ENCODE measurements at places on chromosomes 2 and 18.

GRCh38 chr2:232563580-232563979 lies 13.1 kb downstream of the EIF4E2 start:
- DNase-seq = no peak

DNA sequence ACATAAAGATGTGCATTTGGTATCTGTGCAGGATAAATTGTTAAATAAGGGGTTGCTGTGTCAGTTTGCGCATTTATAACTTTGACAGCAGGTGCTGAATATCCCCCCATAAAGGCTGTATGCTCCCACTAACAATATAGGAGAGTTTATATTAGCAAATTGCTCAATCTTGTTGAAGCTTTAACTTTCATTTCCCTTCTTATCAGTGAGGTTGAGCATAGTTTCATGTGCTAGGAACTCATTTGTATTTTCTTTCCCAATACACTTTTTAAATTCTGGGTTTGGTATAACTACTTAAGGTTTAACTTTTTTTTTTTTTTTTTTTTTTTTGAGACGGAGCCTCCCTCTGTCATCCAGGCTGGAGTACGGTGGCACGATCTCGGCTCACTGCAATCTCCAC lies 89.0 kb downstream of the FAM117B start:
- no peak for DNase-seq

- DNase-seq = no peak
Measured at GRCh38 chr2:128685841-128686496, 367.3 kb upstream of the HS6ST1 start.

DNA sequence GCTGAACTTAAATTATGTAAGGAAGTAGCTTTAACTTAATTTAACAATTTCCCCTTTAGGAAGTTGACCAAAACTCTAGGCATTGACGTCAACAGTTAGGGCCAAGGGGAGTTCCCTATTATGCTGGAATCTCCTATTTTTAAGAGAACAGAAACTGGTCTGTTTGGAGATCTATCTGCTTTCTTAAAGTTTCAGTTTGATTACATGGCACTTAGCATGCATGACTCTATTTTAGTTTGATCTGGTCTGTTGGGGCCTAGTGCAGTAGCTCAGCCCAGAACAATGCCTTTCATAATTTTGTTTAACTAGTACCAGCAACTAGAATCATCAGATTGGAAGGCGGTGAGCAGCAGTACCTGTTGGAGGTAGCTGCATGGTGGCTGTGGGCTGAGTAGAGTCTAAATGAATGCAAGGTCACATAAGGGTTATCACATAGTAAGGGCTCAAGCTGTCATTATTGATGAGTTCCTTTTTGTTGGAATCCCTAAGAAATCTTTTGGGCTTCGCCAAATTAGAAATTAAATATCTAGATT lies 60.5 kb upstream of the ZNG1B start:
- DNase-seq = no peak

DNA sequence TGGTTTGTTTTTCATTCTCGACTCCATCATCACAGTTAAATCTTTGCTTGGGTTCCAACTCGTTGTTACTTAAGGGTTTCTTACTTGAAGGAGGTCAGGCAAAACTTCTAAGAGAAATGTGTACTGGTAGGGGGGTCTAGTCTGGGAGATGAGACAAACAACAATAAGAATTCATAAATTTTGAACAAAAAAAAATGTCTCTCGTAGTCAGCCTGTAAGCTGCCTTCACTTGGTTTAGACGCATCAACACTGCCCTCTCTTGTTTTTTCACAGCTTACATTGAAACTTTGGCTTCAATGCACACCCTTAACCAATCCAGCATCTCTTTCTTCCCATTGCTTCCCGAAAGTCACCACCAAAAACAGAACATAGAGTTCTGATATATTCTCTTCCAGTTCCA lies 576.4 kb upstream of the PIK3C3 start:
- no peak for DNase-seq

GRCh38 chr2:20631617-20632307 lies 19.1 kb downstream of the HS1BP3 start:
- no peak for DNase-seq

- no peak for DNase-seq
Measured at GRCh38 chr2:207328944-207329386, 163.2 kb upstream of the KLF7 start.

DNA sequence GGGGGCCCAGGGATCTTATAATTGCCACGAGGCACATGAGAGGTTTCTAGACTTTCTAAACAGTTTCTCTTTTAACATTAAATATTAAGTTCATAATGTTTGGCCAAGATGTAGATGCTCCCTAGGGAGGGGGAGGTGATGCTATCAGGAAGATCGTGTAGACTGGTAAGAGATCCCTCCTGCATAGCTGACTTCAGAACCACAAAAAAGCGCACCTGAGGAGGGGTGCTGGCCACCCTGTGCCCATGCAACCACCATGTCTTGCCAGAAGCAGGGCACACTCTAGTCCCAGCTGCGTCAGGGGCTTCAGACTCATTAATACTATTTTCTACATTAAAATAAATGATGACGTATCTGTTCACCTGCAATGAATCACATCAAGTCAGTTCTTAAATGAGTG lies 103.4 kb upstream of the SLC35G4 start:
- DNase-seq = no peak

DNA sequence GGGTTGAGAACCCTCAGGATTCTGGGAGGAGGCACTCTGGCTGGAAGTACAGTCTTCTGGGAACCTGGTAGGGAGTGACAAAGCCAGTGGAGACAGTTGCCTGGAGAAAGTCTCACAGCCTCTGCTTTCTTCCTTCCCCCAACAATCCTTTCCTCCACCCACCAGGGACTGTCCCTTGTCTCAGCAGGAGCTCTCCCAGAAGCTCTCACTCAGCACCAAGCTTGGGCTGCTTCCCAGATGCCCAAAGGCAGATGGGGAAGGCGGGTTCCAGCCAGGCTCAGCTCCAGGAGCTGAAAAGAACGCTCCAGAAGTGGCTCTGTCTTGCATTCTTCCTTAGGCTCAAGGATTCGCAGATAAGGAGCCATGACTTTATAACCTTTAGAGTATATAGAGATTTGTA lies 7.6 kb upstream of the NAGK start:
- DNase-seq = no peak

DNA sequence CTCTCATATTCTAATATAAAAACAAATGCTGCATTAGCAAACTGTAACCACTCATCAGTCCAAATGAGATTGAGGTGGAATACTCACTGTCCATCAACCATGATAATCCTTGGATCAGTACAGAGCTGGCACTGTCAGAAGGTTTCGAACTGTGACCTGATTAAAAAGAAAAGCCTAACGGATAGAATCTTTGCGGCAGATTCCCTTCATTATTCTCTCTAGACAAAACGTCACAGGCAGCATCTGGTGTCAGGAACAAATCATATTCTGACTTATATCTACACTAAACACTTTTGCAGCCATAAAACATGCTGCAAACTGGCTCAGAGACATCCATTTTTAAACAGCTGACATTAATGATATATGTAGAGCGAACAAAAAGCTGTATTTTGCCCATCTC lies 677.7 kb upstream of the NXPH2 start:
- no peak for DNase-seq

GRCh38 chr2:40200366-40200915 lies 251.4 kb downstream of the SLC8A1 start:
- DNase-seq = no peak

DNA sequence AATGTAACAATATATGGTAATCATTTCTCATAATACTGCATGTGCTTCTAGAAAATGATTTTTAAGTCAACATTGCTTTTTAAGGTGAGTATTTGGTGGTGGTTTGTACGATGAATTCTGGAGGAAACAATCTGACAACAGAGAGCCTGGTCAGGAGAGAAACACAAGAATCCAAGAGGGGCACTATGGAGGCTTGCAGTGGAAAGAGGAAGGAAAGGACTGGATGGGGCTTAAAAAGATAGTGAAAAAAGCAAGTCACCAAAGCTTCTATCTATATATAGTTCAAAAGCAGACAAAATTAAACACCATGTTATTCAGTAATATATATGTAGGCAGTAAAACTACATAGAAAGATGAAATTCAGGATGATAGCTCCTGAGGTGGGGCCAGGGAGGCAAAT lies 109.4 kb upstream of the SERTAD2 start:
- no peak for DNase-seq

GRCh38 chr18:27769152-27769551 lies 407.8 kb downstream of the CDH2 start:
- DNase-seq = no peak

DNA sequence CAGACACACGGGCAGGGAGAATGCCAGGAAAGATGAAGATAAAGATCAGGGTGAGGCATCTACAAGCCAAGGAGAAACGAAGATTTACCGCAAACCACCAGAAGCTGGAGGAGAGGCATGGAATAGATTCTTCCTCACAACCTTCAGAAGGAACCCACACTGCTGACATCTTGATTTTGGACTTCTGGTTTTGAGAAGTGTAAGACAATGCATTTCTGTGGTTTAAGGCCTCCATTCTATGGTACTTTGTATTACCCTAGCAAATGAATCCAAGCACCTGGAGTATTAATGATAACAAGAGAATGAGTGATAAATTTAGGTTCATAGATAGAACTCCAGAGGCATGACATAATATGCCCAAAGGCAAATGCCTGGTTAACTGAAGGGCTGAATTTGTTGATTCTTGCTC lies 11.8 kb upstream of the FN1 start:
- DNase-seq = no peak

GRCh38 chr2:102063487-102063911 lies 71.7 kb downstream of the IL1R2 start:
- no peak for DNase-seq

- no peak for DNase-seq
Measured at GRCh38 chr2:168323529-168324021, 76.2 kb upstream of the STK39 start.

DNA sequence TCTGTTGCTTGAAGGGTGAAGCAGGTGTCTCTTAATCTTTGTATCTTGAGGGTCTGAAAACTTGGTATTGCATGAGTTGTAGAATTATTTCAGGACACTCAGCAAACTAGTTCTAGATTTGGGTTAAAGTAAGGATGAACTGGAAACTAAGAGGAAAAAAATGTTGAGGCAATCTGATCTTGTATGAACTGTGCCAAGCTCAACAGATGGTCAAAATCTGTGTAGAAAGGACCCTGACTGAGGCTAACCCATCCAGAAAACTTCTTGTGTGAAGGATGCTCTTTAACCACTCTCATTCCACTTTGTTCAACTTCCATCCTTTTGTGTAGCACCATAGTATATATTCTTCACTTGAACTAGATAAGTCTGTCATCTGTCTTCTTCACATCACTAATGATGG lies 861.7 kb downstream of the SLC4A3 start:
- no peak for DNase-seq

- no peak for DNase-seq
Measured at GRCh38 chr2:104860451-104860790, 6.5 kb downstream of the POU3F3 start.

GRCh38 chr2:46131-46470 lies 204 bp downstream of the FAM110C start:
- no peak for DNase-seq

- no peak for DNase-seq
Measured at GRCh38 chr2:101080211-101081068, 70.7 kb downstream of the TBC1D8 start.

DNA sequence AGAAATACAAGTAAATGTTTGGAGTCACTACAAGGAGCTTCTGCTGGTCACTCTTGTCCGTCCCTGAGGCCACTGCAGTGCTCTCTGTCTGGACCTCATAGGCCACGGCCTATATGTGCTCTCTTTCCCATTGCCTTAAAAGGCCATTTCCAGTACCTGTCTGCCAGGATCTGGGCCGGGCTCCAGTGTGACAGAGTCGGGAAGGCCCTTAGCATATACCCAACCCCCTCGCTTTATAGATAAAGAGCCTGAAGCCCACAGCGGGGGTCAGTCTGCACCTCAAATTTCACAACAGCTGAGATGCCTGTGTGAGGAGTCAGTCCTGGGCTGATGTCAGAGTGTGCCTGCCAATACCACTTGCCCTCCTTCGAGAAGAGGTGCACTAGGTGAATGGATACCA lies 39.9 kb downstream of the ADD2 start:
- no peak for DNase-seq

Data from cerebellar nuclear complex (tissue), 1 donor.